ENCODE measurements at places on chromosomes 7 and 10.
A peak's percentile ranks its signal among the peaks of the same experiment; 100 is the strongest.

GRCh38 chr10:102713539-102713813 lies 721 bp downstream of the ARL3 start:
- H3K27ac ChIP-seq, result peak overlapping the region; percentile 87
- peaks cover 47% of the 10 kb centered on the region for H3K4me1 ChIP-seq
- H3K27me3 ChIP-seq, result no peaks in the 10 kb centered on the region
- H3K4me3 ChIP-seq, result peak overlapping the region; percentile 80
- no peak for DNase-seq
- H3K36me3 ChIP-seq, result peaks cover 4% of the 10 kb centered on the region

DNA sequence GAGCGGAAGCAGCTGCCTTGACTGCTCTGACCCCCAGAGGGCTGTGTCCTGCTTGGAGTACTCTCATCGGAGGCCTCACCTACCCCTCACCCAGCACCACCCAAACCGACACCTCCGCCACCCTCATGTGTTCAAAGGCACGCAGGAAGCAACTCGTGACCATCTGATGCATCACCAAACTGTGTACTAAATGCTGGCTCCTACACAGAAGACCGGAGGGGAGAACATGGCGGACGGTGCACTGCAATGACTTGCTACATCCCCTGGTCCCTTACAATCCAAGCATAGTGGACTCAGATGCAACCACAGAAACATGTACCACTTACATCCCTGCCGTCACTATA lies 3.4 kb downstream of the PDAP1 start:
- H3K4me1 ChIP-seq, result peaks cover 9% of the 10 kb centered on the region
- no peak for DNase-seq
- H3K36me3 ChIP-seq, result peaks cover 76% of the 10 kb centered on the region
- H3K4me3 ChIP-seq, result no peak overlapping the region

DNA sequence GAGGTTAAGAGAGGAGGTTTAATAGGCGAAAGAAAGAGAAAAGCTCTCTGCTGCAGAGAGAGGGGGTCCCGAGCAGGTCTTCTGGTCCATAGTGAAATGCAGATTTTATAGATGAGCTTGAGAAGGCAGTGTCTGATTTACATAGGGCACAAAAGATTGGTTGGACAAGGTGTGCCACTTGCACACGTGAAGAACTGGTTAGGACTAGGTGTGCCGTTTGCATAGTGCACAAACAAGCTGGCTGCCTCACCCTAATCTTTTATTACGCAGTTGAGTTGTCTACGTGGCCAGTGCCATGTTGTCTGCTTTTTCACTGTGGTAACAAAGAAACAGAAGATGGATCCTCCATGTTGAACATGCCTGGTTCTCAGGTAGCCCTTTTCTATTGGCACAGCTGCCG lies 82.6 kb downstream of the AMPH start:
- H3K4me1 ChIP-seq, result no peaks in the 10 kb centered on the region
- H3K27me3 ChIP-seq, result no peaks in the 10 kb centered on the region
- DNase-seq, result no peak
- no peak overlapping the region for H3K27ac ChIP-seq

DNA sequence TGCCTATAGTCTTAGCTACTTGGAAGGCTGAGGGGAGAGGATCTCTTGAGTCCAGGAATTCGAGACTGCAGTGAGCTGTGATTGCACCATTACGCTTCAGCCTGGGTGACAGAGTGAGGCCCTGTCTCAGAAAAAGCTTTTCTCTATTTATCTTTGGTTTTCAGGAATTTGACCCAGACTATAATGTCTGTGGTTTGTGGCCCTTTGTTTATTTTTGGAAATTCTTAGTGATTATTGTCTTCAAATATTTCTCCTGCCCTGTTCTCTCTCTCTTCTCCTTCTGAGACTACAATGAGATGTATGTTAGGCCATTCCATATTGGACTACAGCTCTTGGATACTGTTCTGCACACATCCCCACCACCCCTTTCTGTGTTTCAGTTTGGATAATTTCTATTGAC lies 4.7 kb downstream of the MUC12 start:
- H3K4me3 ChIP-seq, result no peak overlapping the region
- no peaks in the 10 kb centered on the region for H3K36me3 ChIP-seq
- no peak overlapping the region for H3K27ac ChIP-seq
- peaks cover 8% of the 10 kb centered on the region for H3K27me3 ChIP-seq
- H3K4me1 ChIP-seq, result no peaks in the 10 kb centered on the region

DNA sequence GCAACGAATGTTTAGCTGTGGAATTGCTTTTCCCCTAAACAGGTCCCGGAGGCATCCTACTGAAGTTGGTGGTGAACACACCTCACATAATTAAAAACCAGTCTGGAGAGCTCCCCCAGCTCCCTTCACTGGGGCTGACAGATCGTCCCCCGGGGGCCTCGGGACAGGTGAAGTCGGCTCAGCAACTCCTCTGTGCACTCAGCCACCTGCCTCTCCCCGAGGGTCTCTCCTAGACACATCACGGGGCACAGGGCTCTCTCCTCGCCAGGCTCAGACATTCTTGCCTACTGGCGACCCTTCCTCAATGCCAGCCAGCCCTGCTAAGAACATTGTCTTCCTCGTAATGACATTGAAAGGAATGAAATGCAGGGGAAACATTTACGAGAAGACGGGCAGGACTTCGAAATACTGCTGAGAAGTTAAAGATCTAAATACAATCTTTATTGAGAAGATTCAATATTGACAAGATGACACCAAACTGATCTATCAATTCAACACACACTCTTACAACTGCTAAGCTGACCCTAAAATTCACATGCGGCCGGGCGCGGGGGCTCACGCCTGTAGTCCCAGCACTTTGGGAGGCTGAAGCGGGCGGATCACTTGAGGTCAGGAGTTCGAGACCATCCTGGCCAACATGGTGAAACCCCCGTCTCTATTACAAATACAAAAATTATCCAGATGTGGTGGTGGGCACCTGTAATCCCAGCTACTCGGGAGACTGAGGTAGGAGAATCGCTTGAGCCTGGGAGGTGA lies 88.1 kb upstream of the DNAAF5 start:
- no peak overlapping the region for H3K4me3 ChIP-seq
- H3K4me1 ChIP-seq, result no peaks in the 10 kb centered on the region
- no peaks in the 10 kb centered on the region for H3K27me3 ChIP-seq
- no peak for DNase-seq
- H3K27ac ChIP-seq, result no peak overlapping the region

DNA sequence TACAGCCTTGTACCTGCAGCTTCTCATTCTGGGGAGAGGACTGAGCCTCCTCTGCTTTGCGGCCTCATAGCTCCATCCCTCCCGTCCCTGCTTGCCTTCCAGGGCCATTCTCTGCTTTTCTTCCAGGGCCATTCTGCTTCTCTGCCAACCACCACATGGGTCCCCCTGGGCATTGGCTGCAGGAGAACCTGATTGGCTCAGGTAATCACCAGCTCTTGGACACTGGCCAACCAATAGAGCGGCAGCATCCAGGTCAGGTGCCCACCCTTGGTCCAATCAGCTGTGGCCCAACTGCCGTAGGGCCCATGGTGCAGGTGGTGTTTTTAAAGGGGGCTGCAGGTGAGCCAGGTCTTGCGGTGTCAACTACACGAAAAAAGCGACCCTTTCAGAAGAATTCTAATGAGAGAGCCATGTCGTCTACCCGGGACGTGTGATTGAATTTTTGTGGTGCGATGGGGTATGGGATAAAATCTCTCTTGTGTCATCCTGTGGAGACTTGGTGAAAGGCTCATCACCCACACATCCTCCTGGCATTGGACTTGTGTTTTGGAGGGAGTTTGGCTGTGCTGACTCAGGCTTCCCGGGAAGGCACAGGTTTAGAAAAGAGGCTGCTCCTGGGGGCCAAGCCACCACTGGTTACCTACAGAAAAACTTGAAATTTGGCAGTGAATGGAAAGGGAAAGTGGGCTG lies 46.0 kb upstream of the PODXL start:
- H3K27me3 ChIP-seq, result no peaks in the 10 kb centered on the region
- H3K36me3 ChIP-seq, result no peaks in the 10 kb centered on the region
- peaks cover 59% of the 10 kb centered on the region for H3K4me1 ChIP-seq
- H3K4me3 ChIP-seq, result no peak overlapping the region
- no peak overlapping the region for H3K27ac ChIP-seq
- DNase-seq, result no peak

DNA sequence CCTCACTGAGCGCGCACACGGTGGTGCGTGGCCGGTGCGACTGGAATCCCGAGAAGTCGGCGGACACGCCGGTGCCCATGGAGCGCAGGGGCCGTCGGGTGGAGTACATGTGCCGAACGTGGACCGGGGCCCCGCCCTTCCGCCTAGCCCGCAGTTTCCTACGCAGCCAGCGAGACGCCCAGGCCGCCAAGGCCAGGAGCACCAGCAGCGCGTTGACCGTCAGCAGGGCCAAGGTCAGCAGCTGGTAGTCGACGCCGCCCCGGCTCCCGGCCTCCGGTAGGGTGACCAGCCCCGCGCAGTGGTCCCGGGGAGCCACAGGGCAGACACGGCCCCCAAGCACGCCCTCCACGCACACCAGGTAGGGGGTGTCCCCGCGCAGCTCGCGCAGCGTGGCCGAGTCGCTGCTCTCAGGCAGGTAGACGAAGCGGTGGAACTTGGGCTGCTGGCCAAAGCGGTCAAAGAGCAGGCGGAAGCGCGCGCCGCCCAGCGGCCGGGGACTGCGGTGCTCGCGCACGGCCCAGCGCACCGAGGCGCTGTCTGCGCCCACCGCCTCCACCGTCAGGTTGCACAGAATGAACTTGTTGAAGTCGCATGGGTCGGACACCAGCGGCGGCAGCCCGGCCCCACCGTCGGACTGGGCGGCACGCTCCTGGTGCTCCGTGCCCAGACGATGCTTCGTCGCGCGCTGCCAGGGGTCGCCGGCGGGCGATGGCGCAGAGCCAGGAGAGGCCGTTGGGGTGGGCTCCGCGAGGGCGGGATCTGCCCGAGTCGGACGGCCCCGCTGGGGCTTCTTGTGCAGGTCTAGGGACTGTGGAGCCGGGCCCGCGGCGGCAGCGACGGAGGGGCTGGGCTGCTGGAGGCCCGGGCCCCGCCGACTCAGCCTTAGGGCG lies 2.2 kb downstream of the TRIL start:
- H3K27me3 ChIP-seq, result peaks cover 88% of the 10 kb centered on the region
- H3K4me1 ChIP-seq, result peaks cover 34% of the 10 kb centered on the region
- H3K27ac ChIP-seq, result no peak overlapping the region

DNA sequence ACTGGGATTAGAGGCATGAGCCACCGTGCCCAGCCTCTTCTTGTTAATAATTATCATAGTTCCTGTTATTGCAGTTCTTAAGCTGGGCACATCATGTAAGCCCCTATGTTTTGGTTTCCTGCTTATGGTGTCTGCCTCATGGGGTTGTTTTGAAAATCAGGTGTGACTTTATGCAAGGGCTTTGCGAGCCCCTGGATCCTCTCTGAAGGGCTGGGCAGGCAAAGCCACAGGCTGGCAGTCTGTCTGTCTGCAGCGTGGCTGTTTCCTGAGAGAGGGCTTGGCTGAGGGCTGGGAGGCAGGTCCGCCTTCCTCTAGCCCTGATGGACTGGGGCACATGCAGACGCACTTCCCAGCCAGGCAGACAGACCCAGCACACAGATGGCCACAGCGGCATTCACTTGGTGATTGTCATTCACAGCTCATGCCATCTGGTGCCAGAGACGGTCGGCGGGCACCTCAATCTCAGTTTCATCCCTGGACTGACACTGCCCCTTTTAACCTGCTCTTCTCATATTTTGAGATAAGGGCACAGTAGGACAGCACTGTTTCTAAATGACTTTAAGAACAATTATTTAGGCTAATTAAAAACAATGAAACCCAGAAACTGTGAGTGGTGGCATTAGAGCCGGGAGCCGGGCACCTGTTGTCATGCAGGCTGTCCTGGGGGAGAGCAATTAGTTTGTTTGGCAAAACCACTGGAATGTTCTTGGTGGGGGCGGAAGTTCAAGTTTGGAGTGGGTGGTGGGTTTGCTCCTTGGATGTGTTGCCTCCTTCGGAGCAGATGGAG lies 35.5 kb downstream of the RBM20 start:
- no peak for DNase-seq
- no peak overlapping the region for H3K27ac ChIP-seq
- no peaks in the 10 kb centered on the region for H3K27me3 ChIP-seq
- H3K4me3 ChIP-seq, result no peak overlapping the region
- H3K4me1 ChIP-seq, result peaks cover 42% of the 10 kb centered on the region

GRCh38 chr7:26398427-26398755 lies 106.7 kb downstream of the SNX10 start:
- DNase-seq, result no peak
- H3K4me1 ChIP-seq, result peaks cover 13% of the 10 kb centered on the region
- H3K27me3 ChIP-seq, result peaks cover 42% of the 10 kb centered on the region
- H3K36me3 ChIP-seq, result no peaks in the 10 kb centered on the region
- H3K27ac ChIP-seq, result no peak overlapping the region
- H3K4me3 ChIP-seq, result peak overlapping the region; percentile 41

DNA sequence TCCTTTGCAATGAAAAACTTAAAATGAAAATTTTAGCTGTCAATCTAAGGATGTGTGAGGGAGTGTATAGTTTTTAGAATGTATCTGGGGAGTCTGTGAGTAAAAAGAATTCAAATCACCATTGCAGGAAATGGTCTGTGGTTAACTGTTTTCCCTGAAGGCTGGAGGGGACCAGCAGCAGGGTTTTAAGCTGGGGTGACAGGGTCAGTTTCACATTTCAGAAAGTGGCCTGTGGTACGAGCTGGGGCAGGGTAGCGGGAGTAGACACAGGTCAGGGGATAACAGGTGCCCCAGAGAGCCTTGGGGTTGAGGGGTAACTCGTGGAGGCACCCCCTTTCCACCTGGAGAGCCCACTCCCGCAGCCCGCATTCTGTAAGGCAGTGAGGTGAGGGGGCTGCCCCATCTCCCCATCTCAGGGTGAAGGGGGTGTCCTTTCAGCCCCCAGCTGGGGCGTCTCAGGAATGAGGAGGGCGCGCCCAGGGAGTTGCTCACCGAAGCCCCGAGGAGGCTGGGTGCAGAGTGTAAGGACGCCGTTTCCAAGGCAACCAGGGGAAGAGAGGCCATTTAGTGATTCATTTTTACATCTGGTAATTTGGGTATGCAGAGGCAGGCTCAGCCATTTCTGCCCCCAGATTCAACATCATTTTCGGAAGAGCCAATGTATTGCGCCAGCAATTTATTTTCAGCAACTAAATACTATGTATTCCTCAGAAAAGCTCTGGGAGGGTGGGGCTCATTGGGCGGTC lies 168.9 kb downstream of the SLIT1 start:
- no peaks in the 10 kb centered on the region for H3K27me3 ChIP-seq
- no peak for DNase-seq
- H3K4me1 ChIP-seq, result peaks cover 12% of the 10 kb centered on the region
- no peak overlapping the region for H3K4me3 ChIP-seq
- no peak overlapping the region for H3K27ac ChIP-seq

- H3K36me3 ChIP-seq, result no peaks in the 10 kb centered on the region
- H3K4me3 ChIP-seq, result no peak overlapping the region
- peaks cover 15% of the 10 kb centered on the region for H3K27me3 ChIP-seq
- no peaks in the 10 kb centered on the region for H3K4me1 ChIP-seq
- H3K27ac ChIP-seq, result no peak overlapping the region
These were observed 78.2 kb downstream of the ELFN1 start for GRCh38 chr7:1748076-1748838.

- H3K36me3 ChIP-seq, result no peaks in the 10 kb centered on the region
- H3K27me3 ChIP-seq, result no peaks in the 10 kb centered on the region
- DNase-seq, result no peak
These were observed 128.4 kb upstream of the PHYHIPL start for GRCh38 chr10:59047957-59048618.

- DNase-seq, result peak; percentile 61
- H3K27me3 ChIP-seq, result no peaks in the 10 kb centered on the region
- peaks cover 35% of the 10 kb centered on the region for H3K4me1 ChIP-seq
- no peaks in the 10 kb centered on the region for H3K36me3 ChIP-seq
These were observed 12.0 kb downstream of the INPP5F start for GRCh38 chr10:119737823-119738222.

GRCh38 chr7:90841759-90842429 lies 245.8 kb downstream of the CDK14 start:
- DNase-seq, result no peak
- H3K4me3 ChIP-seq, result no peak overlapping the region
- H3K27me3 ChIP-seq, result no peaks in the 10 kb centered on the region

- no peaks in the 10 kb centered on the region for H3K27me3 ChIP-seq
- peaks cover 27% of the 10 kb centered on the region for H3K4me1 ChIP-seq
- no peak overlapping the region for H3K4me3 ChIP-seq
These were observed 5.1 kb upstream of the ZNF775 start for GRCh38 chr7:150374026-150374425.

Measured in SJSA1 (cell line).